ENCODE measurements at places on chromosomes 3 and 15.

DNA sequence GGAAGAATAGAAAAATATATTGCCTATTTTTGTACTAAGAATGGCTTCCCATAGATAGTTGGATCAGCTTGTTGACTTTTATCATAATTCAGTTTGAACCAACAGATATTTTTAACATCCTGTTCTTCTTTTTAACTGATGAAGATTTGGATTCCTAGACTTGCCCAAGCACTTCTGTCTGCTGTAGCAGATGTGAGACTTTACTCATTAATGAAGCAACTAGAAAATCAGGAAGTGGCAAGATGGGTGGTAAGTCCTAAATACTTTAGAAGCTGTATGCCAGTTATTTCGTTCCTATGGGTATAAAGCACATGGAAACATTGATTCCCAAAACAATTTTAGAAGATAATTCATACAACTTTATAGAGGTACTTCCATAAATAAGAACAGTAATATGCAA is 8.4 kb downstream of the PIGB start:
- DNase-seq: no peak

DNA sequence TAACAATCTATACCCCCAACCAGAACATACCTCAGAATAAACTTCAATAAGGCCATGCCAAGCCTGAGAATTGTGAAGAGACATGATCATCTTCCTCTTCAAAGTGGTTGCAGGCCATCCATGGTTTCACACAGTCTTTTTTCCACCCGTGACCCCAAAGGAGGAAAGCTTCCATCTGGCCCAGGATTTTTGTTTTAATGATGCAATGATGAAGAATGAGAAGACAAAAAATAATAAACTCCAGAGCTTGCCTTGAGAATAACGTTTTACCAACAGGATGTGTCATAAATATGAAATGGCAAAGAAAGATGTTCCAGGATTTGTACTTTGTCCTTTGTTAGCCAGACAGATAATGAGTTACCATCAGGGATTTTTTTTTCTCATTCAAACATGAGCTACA is 201.9 kb downstream of the WNT5A start:
- DNase-seq: no peak

DNA sequence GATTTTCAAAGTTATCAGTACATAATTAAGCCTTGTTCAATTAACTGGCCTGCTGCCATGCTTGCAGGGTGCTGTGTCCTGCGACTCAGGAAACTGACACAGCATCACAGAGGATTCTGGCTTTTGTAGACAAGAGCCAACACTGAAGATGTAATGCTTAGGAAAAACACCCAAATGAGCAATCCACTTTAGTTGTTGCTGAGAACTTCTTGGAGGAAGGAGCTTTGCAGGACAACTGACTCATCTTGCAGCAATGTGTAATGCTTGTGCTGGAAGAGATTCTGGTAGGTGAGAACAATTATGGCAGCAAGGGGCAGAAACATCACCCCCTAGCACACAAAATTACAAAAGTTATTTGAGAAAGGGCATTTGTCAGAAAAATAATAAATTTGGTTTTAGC is 67.6 kb downstream of the NLGN1 start:
- no peak for DNase-seq

DNA sequence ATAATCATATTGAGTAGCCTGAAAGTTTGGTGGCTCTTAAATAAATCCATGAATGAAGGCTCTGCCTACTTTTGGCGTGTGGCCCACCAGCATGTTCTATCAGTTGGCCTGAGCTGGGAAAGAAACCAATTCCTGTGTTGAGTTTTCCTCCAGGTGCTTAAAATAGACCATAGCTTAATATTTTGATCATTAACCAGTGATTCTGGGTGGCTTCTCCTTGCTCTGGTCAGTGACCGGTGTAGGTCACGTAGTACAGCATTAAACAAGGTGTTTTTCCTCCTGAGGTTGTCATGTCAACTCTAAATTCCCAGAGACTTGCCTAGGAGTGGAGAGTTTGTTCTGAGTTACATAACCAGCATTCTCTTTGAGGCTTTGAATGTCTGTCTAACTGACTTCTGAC is 1.3 kb downstream of the HHLA2 start:
- DNase-seq: no peak

DNA sequence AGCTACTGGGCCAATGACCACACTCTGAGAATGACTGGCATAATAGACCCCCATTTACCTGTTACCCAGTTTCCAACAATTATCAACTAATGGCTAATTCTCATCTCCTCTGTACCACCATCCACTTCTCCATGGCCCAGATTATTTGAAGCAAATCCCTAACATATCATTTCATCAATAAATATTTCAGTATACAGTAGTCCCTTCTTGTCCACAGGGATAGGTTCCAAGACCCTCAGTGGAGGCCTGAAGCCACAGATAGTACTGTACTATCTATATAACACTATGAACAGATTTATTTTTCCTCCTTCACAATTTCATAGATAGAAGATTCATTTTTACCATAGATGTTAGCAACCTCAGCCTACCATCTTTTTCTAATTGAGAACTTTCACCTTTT is 68.3 kb downstream of the IFT80 start:
- DNase-seq: no peak

DNA sequence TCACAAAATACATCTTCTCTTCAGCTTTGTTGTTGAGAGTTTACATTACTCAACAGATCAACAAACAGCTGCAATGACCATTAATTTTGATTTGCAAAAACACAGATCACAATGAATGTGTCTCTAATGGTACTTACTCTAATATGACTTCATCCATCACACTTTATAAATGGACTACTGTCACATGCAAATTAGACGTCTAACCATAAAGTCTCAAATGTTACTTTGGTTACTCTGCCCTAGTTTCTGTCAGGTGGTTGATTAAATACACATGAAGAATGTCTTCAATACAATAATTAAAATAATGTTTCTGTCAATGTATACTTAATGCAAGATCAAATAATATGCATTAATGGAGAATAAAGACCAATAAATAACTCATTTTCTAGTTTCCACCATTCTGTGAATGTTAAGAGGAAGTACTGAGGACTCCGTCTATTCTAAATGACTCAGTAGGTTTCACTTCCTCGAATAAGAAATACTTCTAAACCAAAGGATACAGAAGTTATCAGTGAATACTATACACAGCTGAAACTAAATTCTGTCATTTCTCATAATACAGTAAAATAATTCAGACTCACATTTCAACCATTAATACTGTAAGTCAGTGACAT is 145.8 kb downstream of the CBLB start:
- no peak for DNase-seq

DNA sequence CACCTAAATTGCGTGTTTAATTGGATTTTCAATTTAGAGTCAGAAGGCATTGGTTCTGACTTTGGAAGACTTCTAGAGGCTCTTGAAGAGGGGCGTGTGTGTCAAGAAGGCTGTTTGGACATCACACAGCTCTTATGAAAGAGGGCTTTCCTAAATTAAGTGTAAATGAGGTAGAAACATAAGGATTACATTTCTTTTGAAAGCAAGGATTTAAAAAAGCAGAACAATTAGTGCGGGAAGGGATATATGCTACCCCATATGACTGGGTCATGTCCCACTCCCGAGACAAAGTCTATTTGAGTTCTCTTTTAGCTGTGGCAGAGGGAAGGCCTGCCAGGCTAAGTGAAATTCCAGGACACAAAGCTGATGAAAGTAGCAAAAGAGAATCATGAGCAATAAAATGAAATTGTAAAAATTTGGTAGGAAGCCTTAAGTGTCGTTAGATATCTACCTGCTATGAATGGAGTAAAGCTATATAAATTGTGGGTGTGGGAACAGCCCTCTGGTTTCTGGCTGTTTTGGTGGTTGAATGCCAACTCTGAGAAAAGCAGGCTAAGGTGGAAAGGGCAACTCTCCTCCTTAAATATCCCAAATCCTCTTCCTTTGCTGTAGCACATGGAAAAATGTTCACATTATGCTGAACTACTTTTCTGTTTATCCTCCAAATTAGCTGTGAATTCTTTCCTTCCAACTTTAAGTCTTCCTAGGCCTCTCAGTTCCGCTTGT is 100.6 kb upstream of the TSC22D2 start:
- no peak for DNase-seq

DNA sequence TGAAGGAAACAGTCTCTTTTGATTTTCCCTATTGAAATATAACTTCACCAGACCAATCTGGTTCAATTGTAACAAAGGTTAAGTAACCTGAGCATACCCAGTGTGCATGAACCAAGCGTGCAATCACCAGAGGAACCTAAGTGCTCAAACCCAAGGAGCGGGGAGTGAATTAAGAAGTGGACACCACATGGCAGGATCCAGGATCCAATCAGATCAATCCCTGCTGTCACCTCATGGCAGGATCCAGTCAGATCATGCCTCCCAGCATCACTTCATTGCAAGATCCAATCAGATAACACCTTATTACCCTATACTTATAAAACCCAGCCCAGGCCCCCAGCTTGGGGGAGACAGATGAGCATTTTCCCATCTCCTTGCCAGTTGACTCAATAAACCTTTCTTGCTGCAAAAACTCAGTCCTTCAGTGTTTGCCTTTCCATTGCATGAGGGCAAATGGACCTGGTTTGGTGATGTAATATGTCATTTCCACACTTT is 38.9 kb upstream of the RNU6-1 start:
- DNase-seq: no peak

- DNase-seq: no peak
Measured at GRCh38 chr15:67146875-67147381, 81.5 kb downstream of the SMAD3 start.

DNA sequence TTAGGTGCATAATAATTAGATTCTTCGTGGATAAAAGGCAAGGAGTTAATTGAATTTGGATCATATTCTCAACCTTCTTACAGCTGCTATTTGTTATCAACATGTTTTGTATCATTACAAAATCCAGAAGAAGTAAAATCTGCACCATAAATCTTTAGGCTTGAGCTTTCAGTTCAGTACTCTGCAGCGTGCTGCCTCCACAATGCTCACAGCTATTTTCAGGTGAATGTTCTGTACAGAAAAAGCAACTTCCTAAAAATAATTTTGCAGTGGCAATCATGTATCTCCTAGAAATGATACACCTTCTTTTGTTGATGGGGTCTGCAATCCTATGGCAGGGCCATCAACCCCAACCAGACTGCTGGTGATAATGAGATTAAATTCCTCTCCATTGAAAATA is 220.9 kb upstream of the CTNNB1 start:
- no peak for DNase-seq

GRCh38 chr3:195548006-195548405 is 4.9 kb upstream of the PPP1R2 start:
- no peak for DNase-seq

GRCh38 chr3:10408680-10409079 is 87.8 kb upstream of the SEC13 start:
- DNase-seq: no peak

DNA sequence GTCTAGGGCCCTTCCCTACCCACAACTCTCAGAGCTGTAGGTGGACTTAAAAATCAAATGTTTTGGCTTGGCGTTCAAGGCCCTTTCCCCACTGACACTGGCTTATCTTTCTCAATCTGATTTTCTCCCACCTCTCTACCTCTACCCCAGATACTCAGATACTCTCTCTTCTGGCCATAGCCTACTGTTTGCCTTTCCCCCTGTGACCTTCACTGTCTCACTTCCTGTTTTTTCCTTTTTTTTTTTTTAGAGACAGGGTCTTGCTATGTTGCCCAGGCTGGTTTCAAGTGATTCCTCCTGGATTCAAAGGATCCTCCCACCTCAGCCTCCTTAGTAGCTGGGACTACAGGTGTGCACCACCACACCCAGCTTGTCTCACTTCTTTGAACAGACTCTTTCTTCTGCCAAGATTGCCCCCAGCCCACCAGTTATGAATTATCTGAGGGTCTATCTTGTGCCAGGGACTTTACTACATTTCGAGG is 4.6 kb downstream of the CHRNB4 start:
- DNase-seq: no peak

DNA sequence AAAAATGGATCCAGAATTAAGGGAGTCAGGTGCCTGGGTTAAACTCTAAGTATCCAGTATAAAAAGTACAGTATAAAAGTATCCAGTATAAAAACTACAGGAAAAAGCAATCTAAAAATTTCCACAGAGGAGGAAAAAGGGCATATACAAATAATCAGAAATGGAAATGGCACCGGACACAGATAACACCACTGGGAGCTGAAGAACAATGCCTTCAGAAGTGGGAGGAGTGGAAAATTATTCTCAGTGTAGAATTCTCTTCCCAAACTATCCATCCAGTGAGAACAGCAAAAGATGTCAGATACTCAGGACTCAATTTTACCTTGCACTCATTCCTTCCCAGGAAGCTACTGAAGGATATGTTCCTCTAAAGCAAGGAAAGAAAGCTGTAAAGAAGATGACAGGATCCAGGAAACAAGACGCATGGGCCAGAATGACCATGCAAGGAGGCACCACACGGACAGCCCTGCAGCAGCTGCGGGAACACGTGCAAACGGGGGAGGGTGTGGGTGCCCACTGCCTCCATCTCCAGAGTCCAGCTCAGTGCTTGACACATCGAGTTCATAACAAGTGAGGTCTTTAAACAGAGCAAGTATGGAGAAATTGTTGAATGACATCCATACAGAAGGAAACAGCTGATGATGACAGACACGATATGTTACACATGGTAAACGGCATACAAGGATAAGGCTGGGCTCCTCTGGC is 68.5 kb downstream of the CHSY1 start:
- DNase-seq: no peak

DNA sequence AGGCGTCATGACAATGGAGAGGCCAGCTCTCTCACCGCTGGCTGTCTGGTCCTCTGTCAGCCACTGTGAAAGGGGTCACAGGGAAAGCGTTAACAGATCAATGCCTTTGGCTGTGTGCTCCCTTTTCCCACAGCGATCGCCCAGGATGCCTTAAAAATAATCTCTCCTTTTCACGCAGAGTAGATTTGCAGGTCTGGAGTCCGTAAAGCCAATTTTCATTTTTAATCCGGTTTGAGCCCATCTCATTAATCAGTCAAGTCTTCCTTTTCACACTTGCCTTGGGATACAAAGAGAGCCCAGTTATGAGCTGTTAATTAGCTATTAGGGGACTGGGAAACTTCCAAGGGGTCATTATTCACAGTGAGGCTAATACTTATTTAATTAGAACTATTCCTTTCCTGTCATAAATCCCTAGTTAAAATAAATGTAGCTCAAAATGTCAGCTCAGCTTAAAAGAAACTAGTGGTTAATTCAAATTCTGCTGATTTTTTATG is 104.3 kb upstream of the RASGRP1 start:
- no peak for DNase-seq

GRCh38 chr3:149971403-149972075 is 844 bp upstream of the PFN2 start:
- DNase-seq: no peak

DNA sequence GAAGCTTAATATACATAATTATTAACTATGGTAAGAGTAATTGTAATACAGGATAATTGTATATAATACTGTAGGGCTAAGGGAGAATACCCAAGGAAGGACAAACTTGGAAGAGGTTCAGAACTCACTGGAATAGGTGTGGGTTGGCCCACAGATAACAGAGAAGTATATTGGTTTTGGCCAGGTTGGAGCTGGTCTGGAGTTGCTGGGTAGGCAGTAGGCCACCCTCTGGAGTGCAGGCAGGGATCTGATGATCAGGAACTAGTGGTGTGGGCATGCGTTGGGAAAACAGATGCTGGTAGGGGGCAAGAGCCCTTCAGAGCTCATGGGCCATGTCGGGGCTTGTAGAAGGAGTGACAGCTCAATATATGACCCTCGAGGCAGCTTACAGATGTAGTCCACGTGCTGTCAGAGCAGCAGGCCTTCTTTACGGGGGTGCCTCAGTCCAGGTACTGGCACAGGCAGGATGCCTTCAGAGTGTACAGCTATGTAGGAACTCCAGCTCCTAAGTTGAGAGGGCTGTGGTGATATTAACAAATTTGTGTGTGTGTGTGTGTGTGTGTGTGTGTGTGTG is 12.4 kb downstream of the IREB2 start:
- DNase-seq: no peak

GRCh38 chr15:76380249-76380648 is 43.7 kb downstream of the ISL2 start:
- no peak for DNase-seq
